Endodermal cell (in vitro differentiated cells): ENCODE measurements at places on chromosomes 4 and X. TPM values are rescaled to one million over a fixed set of nuclear protein-coding genes. Genes with fewer than 3 reads are reported as not detected.

WDR17 gene
- total RNA-seq = 2.7 and 3.5 TPM in 2 replicates

PRR32 gene
- total RNA-seq = not detected in 3 replicates

SLC4A4 gene
- total RNA-seq = 1.2 to 5.9 TPM (median 3.3 TPM) in 3 replicates

AMBN gene
- total RNA-seq = not detected in 2 replicates

TMEM184C gene
- 35.7 and 37.6 TPM in 2 replicates for total RNA-seq
